ENCODE measurements at places on chromosomes 3 and 15. TPM values are rescaled to one million over a fixed set of nuclear protein-coding genes. Genes with fewer than 3 reads are reported as not detected.

Gene FBXL22
- total RNA-seq: 0.56 TPM

Gene CCDC80
- total RNA-seq: 422 TPM

Gene SLC24A5
- not detected for total RNA-seq

Gene ADAMTS9
- total RNA-seq: 0.14 TPM

Gene SGO1
- 12.7 TPM for total RNA-seq

Gene CAMP
- total RNA-seq: not detected

Gene ASB14
- not detected for total RNA-seq

Gene FGD5
- total RNA-seq: not detected

Gene FOXB1
- total RNA-seq: not detected

Gene PTX3
- 20.3 TPM for total RNA-seq

Gene RYR3
- total RNA-seq: not detected

Gene GOLGA6L10
- 0.73 TPM for total RNA-seq

Gene GOLGA6L6
- not detected for total RNA-seq

Gene HESX1
- not detected for total RNA-seq

Gene PROK2
- not detected for total RNA-seq

Gene CCR9
- total RNA-seq: not detected

Gene RLBP1
- total RNA-seq: not detected

Gene MEGF11
- not detected for total RNA-seq

Gene LRRC49
- total RNA-seq: 9.9 TPM
